NCI-H774 (cell line): ENCODE measurements at places on chromosomes 4 and X.

DNA sequence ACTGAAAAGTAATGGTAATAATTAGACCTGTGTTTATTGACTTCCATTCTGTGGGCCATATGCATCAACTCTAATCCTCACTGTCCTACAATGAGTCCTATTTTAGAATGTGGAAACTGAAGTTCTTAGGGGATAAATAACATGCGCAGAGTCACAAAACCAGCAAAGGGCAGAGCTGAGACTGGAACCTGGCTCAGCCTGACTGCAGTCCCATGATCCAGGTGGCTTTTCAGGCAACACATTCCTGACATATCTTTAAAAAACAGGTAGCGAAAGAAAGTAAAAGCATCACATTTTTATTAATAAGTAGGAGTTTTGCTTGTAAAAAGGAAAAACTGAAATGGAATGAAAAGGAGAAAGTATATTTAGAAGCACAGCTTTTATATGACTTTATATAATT lies 34.7 kb upstream of the PRSS48 start:
- DNase-seq = no peak

- no peak for DNase-seq
Observed at GRCh38 chr4:35464964-35465528, 779.3 kb downstream of the ARAP2 start.

- no peak for DNase-seq
Observed at GRCh38 chr4:44232262-44232661, 216.3 kb downstream of the KCTD8 start.

GRCh38 chr4:3462790-3463415 lies at the start of gene DOK7:
Gene DOK7, plus strand, starts transcription at chr4:3463306. Its CDS starts 70 bp downstream, at chr4:3463376.
- no peak for DNase-seq

DNA sequence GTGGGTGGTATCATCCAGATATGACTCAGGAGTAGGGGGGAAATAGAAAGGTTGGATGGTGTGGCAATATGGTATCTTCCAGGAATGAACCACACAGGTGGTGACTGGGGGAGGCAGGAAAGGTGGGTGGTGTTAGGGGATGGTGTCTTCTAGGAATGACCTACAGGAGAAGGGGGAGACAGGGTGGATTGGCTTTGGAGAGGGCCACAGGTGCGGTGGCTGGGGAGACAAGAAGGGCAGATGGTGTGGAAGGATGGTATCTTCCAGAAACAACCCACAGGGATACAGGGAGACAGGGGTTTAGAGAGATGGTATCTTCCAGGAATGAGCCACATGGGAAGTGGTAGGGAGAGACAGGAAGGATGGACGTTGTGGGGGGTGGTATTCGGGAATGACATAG lies 64.0 kb downstream of the MAOA start:
- no peak for DNase-seq

GRCh38 chr4:185222598-185222997 lies 13.2 kb downstream of the SNX25 start:
- DNase-seq = no peak
